Stimulated activated CD4-positive, alpha-beta T cell treated with anti-CD3 and anti-CD28 coated beads, Interleukin-1b, Interleukin-23, amount 100 ng/mL, for 4 hours (primary cell): ENCODE measurements at places on chromosomes 11 and 22.

DNA sequence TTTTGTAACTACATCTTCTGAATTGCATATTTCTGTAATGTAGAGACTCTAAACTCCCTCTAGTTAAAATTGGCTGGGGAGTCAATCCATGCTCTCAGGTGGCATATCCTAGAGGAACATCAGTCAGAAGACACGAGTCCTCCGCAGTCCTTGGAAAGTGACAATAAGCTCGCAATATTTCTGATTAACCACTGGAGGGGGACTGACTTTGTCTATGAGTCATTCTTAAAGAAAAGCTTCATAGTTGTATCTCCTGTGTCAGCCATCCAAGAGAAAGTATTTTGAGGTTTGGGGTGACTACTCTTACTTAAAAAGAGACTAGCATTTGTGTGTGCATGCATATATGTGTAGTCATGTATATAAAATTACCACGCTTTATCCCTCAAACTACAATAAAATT lies 60.2 kb downstream of the SLN start:
- no peak for DNase-seq

- DNase-seq = no peak
These were observed at the start of gene ANO5 for GRCh38 chr11:22192642-22193347. Gene ANO5, plus strand, starts transcription at chr11:22193085. Its CDS starts 408 bp downstream, at chr11:22193493.

DNA sequence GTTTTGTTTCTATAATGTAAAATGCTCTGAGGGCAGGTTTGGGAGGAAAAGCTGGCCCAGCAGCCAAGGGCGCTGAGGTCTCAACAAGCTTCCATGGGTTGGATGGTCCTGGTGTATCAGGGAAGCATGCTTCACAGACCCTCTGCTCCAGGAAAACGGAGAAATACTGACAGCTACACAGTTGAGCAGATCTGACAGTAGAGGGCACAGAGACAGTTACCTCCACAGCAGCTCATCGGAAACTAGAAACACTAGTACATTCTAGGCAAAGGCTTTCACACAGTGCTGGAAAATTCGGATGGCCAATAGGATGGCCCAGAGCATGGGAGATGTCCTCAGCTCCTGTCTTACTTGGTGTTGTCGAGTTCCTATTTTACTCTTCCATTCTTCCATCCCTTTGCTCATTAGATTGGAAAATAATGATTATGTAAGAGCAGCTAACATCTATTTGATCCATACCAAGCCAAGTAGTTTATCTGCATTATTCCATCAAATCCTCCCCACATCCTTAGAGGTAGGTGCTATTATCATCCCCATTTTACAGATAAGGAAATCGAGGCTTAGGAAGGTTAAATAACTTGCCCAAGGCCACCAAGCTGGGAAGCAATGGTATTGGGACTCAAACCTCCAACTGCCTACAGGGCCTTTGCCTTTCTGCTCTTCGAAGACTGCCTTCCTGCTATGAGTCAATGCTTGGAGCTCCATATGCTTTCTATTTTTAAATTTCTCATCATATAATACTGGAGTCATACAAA lies 28.3 kb downstream of the LMO2 start:
- no peak for DNase-seq

GRCh38 chr11:119668676-119669075 lies 60.3 kb downstream of the NECTIN1 start:
- no peak for DNase-seq

DNA sequence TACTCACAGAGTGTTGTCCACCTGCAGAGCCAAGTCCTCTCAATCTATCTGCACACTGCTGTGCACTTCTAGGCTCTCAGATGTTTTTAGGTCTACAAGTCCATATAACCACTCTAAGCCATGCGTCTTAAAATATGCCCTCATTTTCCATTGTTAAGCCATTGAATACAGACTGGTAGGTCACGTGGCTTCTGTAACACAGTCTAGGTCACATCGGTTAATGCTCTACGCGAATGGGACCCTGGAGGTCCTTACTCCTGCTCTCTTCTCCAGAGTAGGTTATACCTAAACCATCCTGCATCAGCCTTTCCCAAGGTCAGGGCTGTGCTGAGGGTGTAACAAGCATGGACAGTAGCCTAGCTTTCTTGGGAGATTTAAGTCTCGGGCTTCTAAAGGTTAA lies 819 bp downstream of the JAML start:
- DNase-seq = no peak

DNA sequence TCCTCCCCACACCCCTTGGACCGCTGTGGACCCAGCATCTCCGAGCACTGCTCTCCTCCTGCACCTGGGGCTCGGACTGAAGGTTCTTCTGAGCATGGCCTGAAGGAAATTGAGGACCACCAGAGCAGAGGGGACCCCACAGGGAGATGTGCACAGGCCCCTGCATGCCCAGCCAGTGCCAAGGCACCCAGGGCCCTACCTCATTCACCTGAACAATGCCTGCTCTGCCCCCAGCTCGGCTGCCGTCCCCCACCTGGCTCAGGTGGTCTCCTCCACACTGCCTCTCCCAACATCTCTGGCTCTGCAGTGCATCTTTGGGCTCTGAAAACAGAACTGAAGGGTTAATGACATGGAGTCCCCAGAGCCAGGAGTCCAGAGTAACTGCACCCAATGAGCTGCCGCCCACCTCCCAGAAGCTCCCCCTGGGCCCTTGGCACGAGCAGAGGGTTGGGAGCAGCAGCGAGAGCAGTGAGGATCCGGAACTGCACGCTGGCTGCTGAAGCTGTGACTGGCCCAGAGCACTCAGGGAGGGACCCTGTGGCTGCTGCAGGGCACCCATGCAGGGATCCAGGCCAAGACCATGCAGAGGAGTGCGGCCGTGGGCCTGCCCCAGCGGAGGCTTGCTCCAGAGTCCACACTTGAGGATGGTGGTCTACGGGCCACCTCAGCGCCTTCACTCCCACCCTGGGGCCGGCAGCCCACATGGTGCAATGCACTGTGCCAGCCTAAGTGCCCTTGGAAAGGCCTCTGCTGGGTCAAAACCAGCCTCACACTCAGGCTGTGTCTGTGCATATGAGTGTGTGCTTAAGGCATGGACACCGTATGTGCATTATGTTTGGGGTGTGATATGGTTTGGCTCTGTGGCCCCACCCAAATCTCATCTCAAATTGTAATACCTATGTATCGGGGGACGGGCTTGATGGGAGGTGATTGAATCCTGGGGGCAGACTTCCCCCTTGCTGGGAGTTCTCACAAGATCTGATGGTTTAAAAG lies 686.1 kb downstream of the TBC1D22A start:
- DNase-seq = no peak

- DNase-seq = no peak
These were observed 269.9 kb upstream of the SORL1-AS1 start for GRCh38 chr11:121722431-121723245.

- no peak for DNase-seq
These were observed 2.3 kb downstream of the CCDC86 start for GRCh38 chr11:60844045-60844869.

DNA sequence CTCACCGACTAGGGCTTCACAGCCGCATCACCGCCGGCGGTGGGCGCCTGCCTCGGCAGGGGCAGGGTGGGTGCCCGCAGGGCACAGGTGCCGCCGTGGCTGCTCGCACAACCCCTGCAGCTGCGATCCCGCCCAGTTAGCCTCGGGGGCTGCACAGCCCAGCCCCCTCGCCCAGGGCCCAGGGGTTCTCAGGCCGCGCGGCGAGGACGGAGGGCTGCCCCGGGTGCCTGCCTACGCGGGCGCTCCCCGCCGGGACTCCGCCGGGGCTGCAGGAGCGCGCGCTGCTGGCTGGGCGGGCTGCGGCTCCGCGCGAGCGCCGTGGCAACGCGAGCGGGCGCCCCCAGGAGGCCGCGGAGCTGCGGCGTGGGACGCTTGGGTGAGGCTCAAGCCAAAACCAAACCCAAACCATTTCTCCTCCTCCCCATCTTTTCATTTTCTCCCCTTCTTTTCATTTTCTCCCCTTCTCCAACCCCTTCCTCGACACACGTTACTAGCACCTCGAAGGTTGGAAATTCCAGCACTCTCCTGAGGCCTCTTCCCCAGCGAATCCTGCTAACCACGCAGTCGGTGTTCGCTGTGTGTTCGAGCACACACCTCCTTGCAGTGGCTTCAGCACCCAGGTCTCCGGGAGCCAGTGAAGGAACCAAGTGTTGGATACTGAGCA lies at the start of gene MICAL3:
TSS of gene MICAL3 (minus strand) at position 286 of the 664 bp plus-strand sequence. CDS start 117,749 bp downstream, outside the sequence.
- peak; percentile 62 for DNase-seq

DNA sequence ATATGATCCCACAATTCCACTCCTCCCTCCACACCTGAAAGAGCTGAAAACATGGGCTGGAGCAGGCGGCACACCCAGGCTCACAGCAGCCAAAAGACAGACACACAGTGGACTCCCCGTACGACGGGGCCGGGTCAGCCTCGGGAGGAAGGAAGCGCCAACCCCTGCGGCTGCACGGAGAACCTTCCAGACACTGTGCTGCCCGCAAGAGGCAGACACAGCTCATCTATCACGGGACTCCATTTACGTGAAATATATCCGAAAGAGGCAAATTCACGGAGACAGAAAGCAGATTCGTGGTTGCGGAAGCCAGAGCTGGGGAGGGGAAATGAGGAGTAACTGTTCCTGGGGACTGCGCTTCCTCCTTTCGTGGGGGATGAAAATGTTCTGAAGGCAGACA lies 165.0 kb downstream of the BRD1 start:
- DNase-seq = no peak

DNA sequence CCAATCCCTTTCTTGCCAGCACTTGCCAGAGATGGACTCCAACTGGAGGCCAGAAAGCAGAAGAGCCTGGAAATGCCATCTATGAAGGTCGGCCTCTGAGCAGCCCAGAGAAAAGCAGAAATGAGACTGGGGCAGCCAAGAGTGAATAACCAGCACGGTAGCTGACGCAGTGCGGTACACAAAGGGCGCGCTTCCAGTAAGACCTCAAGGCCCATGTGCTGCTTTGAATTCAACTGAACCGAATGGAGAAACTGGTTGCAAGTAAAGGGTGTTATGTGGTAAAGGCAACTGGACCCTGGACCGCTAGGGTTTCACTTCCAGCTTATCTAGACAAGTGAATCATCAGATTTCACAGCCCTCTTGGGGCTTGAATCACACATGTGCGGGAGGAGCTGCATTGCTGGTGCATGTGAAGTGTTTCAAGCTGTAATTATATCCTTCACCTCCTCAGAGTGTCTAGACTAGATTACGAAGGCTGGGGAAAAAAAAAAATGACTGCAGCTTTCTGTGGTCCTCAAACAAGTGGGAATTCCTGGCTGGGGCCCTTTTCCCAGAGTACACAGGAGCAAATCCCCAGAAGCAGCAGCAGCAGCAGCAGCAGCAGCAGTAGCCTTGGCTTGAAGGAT lies 128.9 kb downstream of the CCDC34 start:
- no peak for DNase-seq

DNA sequence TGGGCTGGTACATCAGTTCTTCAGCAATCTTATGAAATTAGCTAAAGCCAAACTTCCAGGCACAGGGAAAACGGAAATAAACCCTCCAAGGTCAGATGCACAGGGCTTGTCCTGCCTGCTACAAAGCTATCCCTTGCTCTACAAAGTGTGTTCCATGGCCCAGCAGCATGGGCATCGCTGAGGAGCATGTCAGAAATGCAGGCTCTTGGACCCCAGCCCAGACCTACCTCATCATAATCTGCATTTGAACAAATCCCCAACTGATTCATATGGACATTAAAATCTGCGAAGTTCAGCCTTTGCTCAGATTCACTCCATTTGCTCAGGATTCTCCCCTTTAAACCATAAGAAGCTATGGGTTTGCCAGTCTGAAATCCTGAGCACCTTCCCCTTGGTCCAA lies 129.7 kb upstream of the CSNK2A3 start:
- no peak for DNase-seq

DNA sequence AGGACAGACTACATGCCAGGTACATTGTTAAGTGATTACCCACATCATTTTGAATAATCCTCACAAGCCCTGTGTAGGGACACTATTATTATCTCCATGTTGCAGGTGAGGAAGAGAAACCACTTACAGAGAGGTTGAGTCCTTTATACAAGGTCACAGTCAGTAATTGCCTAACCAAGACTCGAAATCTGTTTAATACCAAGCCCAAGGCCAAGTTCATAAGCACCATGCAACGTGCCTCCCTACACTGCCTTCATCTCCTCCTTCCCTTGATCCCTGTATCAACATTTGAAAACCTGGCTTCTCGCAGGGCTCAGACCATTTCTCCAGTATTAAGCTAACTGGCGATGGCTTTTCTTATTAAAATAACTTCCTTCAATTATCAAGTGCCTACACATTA lies 41.7 kb upstream of the SEZ6L start:
- DNase-seq = no peak

- DNase-seq = no peak
These were observed 1487.9 kb downstream of the FAM181B start for GRCh38 chr11:81245791-81246190.

- DNase-seq = peak; percentile 33
These were observed 12.8 kb upstream of the HYLS1 start for GRCh38 chr11:125874556-125875124.

DNA sequence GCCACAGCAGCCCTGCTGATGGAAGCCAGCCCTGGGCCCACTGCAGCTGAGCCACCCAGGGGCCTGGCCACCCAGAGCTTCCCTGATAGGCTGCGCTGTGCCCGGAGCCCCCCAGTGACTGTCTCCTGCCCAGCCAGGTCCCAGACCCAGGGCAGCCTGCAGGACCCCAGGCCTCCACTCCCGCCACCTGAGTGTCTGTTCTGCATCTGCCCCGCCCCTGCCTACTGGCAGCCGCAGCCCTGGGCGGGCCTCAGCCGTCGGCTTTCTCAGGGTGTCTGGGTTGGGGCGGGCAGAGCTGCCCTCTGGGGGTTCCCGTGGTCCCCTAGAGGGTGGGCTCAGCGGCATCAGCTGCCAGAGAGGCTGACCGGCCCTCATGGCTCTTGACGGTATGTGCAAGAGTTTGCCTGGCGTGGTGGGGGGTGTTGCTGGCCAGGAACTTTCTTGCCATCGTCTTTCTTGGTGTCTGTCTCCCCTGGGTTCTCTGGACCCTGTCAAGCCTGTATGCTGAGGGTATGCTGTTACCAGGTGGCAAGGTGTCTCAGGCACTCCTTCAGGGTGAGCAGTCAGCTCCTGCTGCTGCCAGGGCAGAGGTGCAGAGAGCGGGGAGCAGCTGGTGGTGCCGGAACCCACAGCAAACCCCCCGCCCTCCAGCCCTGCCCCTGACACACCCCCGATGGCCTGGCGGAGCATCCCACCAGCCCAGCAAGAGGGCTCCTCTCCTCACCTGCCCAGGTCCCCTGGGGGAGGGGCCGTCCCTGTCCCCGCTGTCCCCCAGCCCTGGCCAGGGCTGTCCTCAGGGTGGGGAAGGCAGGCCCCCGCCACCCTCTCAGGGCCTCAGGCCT lies 12.2 kb upstream of the PIM3 start:
- no peak for DNase-seq

DNA sequence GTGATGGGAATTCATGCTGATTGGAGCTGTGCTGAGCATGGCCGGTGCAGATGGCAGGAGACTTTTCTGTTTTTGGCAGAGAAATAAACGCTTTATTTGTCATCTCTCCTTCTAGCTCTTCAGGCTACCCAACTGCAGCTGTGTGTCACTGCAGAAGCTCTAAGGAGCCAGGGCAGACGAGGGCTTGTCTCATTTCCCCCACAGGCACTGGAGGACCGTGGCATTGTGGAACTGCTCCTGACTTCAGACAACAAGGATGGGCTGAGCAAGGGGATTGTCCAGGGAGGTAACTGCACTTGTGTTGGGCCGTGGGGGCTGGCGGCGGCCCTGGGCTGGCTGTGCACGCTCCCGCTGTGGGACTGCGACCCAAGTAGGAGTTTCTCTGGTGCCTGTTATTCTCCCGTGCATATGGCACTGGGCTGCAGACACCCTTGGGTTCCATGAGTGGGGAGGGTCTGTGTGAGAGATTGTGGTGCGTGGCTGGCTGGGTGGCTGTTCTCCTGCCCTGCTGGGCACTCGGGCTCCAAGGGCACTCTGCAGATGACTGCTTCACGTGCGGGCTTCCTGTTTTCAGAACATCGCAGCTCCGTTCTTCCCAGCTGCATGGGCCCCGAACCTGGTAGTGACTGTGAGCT lies 27.2 kb downstream of the GLB1L2 start:
- DNase-seq = no peak
